ENCODE measurements at places on chromosomes 1 and 21.
A peak's percentile ranks its signal among the peaks of the same experiment; 100 is the strongest.

DNA sequence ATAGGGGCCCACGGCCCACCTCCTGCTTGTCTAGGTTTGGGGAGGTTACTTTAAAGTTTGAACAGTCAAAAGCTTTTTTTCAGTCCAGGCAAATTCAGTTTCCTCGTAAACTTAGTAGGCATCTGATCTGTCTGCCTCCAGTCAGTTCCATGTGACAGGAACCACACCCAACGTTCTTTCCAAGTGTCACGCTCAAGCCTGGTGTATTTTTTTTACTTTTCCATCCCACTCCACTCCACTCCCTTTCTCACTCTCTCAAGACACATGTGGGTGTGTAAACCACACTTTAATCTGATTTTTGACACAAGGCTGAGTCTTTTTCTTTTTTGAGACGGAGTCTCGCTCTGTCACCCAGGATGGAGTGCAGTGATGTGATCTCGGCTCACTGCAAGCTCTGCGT lies 60.3 kb upstream of the GPR153 start:
- no peak for DNase-seq

GRCh38 chr1:203308328-203308922 lies 3.1 kb downstream of the BTG2 start:
- peak; percentile 34 for DNase-seq

DNA sequence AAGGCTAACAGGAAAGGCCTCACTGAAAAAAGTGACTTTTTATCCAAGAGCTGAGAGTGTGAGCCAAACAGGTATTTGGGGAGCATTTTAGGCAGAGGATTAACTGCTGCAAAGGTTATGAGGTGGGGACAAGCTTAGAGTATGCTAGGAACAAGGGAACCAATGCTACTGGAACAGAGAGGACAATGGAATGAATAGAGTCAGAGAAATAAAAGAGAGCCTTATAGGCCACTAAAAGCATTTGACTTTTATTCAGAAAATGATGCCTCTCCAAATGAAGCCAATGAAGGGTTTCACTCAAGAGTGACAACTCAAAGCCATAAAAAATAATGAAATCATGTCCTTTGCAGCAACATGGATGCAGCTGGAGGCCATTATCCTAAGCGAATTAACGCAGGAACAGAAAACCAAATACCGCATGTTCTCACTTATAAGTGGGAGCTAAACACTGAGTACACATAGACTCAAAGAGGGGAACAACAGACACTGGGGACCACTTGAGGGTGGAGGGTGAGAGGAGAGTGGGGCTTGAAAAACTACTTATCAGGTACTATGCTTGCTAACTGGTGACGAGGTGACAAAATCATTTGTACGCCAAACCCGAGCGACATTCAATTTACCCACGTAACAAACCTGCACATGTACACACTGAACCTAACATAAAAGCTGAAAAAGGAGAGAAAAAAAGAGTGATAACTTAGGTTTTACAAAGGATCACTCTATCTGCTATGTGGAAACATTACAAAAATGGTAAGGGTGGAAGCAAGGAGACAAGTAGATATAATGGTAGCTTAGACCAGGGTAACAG lies 11.1 kb downstream of the PTP4A2 start:
- peak; percentile 43 for DNase-seq

GRCh38 chr1:235430991-235431390 lies 63.8 kb downstream of the TBCE start:
- no peak for DNase-seq

DNA sequence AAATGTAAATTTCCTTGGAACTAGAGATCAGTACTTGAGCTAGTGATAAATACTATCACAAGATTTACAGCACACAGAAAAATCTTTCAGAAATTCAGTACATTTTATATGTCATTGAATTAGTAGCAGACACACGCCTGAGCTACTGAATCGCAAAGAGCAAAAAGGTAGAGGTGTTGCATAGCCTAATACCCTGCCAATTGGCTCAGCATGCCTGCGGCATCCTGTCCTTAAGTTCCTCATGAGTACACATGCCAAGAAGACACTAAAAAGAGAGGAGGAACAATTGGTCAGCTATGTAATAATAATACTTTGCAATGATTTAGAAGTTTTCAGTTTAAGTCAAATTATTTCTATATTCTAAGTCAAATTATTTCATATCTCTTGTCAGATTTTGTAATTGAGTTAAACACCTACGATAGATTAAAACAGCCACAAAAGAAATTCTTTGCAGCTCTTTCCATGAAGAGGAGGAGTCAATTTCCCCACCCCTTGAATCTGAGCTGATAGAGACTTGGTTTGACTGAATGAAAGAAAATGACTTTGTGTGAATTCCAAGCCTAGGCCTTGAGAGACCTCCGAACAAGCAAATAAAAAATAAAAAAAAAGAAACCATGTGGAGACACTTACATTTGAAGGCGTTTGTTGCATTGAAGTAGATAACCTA lies 36.2 kb upstream of the PKN2 start:
- no peak for DNase-seq

DNA sequence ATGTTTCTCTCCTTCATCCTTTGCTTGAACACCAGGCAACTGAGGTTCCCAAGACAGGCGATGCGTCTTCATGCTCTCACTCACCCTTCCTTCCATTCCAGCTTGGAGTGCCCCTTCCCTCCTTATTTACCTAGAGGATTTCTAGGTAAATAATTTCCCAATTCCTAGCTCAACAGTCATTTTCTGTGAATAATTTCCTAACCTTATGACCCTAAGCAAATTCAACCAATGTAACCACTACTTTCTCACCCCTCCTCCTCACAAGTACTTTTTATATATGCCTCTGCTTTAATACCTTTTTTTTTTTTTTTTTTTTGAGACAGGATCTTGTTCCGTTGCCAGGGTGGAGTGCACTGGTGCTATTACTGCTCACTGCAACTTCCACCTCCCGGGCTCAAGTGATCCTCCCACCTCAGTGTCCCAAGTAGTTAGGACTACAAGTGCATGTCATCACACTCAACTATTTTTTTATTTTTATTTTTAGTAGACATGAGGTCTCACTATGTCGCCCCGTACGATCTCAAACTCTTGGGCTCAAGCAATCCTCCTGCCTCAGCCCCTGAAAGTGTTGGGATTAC lies 86.7 kb downstream of the USP24 start:
- DNase-seq = no peak

GRCh38 chr1:211619033-211619996 lies 40.4 kb upstream of the SLC30A1 start:
- DNase-seq = no peak
